ENCODE measurements at places on chromosomes 12 and 14.

GRCh38 chr12:86774841-86775388, 518.7 kb upstream of the MGAT4C start:
- DNase-seq, result no peak

GRCh38 chr12:9221483-9221882, 13.3 kb upstream of the PZP start:
- DNase-seq, result no peak

DNA sequence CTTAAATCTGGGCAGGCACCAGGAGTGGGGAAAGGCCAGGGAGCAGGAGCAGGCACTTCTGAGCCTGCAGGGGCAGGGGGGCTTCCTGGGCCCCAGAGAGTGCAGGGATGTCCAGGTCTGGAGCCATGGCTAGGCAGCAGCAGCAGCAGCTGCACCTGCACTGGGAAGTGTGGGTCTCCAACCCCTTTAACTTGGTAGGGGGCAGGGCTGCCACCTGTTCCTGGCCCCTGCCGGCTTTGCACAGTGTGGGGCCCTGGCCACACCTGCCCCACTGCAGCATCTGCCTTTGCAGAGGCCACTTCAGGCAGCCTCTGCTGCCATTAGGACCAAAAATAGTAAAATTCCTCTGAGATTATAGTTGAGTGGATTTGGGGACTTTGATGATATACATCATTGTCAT, 138.5 kb downstream of the SLC16A7 start:
- no peak for DNase-seq

DNA sequence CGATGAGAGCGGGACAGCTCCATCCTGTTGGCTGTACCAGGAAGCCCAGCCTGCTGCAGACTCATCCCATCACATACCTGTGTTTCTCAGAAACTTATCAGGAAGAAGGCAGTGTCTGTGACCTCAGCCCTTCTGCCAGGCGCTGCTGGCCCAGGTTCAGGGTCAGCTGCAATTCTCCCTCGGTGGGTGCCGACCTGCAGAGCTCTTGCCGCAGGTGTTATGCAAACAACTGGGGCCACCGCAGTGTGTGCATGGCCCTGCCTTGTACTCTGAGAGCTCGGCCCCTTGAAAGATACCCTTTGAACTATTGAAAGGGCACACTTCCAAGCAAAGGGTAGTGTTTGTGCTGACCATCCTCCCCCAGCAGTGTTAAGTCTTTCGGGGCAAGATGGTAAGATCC, 322.2 kb upstream of the DIO3 start:
- DNase-seq, result no peak

- DNase-seq, result no peak
Observed at GRCh38 chr12:46560089-46560488, 187.5 kb upstream of the SLC38A2 start.

DNA sequence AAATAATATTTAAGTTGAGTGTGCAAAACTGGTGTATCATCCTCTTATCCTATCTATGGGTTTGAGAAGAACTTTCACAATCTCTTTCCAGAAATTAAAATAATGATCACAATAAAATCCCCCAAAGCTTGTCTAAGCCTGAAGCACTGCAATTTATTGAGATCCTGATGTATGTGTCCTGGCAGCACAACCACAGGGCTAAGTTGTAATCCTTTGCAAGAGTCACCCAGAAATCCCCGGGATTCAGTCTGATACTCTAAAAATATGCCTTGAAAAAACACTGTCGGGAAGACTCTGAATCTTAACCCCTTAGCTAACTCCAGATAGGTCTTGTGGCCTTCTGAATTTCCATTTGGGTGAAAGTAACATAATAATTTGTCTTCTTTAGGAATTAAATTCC, 40.3 kb upstream of the STXBP6 start:
- no peak for DNase-seq

DNA sequence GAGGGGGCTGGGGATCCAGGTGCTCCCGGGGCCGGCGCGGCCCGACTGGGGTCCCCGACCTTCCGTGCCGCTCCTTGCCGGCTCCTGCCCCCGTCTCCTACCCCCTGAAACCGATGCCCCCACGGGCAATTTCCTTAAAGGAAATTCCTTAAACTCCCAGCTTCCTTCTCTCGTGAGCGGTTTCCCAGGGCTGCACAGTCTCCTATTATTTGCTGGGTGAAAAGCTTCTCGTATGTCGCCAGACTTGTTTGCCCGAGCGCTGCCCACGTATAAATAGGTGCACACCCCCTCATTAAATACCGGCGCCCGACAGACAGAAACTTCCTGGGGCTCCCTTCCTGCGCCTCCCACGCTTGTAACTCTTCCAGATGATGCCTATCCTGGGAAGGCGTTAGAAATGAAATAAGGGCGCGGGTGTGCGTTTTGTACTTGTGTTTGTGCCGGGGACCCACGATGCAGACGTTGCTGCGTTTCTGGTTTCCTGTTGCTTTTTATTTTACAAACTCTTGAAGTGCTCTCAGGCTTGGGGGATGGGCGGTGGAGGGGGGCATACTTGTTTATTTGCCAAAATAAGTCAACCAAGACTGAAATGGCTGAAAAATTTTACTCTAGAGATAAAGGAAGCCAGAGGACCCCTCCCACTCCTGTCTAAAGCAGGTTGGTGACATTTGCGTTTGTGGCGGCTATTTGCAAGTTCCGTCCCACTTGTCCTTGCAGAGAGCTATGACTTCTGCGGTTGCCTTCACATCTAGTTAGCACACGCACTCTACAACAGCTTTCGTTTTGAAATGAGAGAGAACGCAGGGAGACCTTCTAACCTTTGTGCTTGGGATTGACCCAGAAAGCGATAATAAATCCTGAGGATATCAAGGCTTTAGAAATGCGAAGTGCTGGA, 1.0 kb downstream of the HIP1R start:
- peak; percentile 20 for DNase-seq

GRCh38 chr12:62347922-62348650, 87.9 kb downstream of the USP15 start:
- DNase-seq, result no peak

- no peak for DNase-seq
Observed at GRCh38 chr14:55889124-55889523, 229.1 kb upstream of the PELI2 start.

DNA sequence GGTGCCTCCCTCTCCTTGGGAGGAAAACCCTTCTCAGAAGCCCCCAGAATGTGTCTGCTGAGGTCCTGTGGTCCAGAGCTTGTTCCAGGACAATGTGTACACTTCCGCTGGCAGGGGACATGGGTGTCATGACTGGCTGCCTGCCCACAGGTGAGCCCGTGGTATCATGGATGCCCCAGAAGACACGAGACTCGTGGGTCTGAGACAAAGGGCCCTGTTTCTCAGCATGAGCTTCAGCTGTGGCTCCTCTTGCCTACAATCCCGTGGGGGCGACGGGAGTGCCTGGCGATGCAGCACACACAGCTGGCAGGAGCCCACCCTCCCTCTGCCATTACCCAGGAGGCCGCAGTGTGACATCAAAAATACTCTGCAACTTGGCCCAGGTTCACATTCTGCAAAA, 7.0 kb downstream of the TMEM121 start:
- no peak for DNase-seq

GRCh38 chr12:91975891-91976290, 169.8 kb downstream of the BTG1 start:
- DNase-seq, result no peak

DNA sequence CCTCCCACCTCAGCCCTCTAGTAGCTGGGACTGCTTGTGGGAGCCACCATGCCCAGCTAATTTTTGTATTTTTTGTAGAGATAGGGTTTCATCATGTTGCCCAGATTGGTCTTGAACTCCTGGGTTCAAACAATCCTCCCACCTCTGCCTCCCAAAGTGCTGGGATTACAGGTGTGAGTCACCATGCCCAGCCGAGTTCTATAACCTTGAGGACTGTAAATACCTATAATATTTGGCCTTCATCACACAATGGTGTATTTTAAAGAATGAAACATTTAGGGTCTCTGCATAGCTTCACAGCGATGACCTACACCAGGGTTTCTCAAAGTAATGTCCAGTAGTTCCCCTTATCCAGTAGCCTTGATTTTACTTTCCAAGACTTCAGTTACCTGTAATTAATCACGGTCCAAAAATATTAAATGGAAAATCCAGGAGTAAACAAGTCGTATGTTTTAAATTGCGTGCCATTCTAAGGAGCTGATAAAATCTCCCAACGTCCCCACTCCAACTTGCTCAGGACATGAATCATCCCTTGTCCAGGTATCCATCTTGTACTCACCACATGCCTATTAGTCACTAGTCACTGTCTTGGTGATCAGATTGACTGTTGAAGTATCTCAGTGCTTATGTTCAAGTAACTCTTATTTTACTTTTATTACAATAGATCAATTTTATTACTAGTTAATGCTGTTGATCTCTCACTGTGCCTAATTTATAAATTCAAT, 368.2 kb downstream of the BTG1 start:
- no peak for DNase-seq

DNA sequence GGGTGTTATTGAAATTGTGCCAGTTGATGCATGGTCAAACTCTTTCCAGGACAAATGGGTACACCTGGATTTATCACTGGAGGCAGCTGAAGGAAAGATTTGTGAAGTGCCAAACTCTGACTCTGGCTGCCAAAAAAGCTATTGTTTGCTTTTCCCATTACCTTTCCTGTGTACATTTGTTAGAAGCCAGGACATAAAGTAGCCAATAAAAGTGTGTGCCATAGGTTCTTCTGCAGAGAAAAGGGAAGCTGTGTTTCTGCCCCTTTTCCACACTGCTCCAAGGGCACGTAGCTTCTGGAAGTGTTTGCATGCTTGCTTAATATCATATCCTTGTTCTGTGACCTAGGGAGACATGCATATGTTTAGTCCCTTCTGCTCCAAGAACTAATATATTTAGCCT, 1114.4 kb downstream of the SLC16A7 start:
- DNase-seq, result no peak

- DNase-seq, result no peak
Observed at GRCh38 chr12:2796187-2796666, 1.5 kb downstream of the FKBP4 start.

DNA sequence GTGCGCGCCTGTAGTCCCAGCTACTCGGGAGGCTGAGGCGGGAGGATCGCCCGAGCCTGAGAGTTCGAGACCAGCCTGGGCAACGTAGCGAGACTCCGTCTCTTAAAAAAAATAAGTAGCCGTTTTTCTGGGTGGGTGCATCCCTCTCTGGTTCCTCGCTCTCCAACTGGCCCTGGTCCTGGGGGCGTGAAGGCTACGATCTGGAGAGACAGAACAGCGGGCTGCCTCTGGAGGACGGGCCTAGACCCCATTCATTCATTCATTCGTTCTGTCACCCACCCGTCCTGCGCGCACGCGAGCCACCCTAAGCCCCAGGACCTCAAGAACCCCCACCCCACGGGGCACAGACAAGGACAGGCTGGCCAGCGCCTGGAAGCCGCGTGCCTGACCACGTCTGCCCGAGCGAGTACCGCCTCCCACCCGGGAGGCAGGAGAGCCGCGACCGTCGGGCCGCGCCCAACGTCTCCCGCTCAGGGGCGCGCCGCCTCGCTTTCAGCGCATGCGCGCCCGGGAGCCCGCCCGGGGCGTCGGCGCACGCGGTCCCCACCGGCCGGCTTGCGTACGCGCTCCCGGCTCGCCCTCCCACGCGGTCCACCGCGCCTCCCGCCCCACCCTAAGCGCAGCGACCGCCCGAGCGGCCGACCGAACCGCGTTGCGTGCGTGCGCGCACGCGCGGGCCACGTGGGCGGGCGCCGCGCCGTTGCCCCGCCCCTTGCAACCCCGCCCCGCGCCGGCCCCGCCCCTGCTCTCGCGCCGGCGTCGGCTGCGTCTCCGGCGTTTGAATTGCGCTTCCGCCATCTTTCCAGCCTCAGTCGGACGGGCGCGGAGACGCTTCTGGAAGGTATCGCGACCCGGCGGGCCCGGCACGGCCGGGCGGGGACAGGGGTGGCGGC, at the start of gene RAN:
TSS of gene RAN (plus strand) at position 781 of the 893 bp plus-strand sequence. CDS start 528 bp downstream, outside the sequence.
- peak; percentile 92 for DNase-seq

DNA sequence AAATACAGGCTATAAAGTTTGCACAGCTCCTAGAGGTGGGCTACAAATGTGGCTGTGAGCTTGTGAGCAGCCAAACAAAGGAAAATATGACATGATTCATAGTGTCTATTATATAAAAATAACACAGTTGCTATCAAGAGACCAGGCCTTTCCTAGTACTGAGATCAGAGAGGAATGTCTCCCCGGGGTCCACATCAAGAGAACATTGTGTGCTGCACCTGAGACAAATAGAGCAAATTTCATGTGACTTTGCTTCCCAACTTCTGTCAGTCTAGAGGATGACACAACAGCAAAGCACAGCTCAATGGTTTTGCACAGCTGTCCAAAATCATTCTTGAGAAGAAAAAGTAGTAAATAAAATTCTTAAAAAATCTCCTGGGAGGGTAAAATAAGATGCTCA, 297.5 kb upstream of the PRKD1 start:
- no peak for DNase-seq

- DNase-seq, result no peak
Observed at GRCh38 chr12:2319136-2319535, 266.3 kb downstream of the CACNA1C start.

DNA sequence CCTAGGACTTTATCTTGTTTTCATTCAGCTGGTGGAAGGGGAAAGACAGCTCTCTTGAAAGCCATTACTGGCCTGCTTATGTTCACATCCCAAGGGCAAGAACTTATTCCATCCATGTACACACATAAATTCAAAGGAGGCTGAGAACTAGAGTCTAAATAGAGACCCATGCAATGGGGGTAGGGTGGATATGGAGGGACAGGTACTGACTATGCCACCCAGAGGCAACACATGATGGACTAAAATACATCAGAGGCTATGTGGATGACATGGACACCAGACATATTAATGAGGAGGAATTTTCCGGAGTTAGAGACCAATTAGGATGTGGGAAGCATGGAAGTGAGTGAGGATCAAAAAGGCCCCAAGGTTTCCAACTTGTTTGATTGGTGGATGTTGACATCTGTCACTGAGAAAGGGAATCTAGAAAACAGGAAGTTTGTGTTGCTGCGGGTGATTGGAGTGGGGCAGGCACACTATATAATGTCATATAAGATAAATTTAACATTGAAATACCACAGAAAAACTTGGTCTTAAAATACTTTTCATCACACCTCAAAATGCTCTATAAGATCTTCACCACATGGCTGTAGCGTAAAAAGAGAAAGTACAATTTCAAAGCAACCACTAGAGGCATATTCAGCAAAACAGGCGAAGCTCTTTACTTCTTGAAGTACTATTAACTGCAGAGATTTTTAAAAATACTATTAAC, 130.4 kb downstream of the GRIP1 start:
- DNase-seq, result no peak

DNA sequence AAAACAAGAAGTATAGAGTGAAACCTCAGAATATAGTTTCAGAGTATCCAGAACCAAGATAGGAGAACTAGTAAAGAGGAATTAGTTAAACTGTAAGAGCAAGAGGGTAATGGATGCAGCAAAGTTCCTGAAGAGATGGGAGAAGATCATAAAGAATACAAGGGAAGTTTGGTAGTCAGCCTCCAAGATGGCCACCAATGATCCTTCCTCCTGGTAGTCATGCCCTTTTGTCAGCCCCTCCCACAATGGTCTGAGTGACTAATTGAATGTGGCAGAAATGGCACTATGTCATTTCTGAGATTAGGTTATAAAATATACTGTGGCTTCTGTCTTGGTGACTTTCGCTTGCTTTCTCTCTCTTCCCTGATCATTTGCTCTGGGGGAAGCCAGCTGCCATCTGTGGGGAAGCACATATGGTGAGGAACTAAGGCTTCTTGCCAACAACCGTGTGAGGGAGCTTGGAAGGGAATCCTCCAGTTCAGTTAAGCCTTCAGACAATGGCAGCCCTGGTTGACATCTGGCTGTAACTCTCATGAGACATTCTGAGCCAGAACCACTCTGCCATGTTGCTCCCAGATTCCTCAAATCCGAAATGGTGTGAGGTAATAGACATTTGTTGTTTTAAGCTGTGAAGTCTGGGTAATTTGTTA, 55.3 kb upstream of the AMN1 start:
- DNase-seq, result no peak
